Fibroblast of skin of back (primary cell): ENCODE measurements at places on chromosomes 16 and 17.
A peak's percentile ranks its signal among the peaks of the same experiment; 100 is the strongest.

DNA sequence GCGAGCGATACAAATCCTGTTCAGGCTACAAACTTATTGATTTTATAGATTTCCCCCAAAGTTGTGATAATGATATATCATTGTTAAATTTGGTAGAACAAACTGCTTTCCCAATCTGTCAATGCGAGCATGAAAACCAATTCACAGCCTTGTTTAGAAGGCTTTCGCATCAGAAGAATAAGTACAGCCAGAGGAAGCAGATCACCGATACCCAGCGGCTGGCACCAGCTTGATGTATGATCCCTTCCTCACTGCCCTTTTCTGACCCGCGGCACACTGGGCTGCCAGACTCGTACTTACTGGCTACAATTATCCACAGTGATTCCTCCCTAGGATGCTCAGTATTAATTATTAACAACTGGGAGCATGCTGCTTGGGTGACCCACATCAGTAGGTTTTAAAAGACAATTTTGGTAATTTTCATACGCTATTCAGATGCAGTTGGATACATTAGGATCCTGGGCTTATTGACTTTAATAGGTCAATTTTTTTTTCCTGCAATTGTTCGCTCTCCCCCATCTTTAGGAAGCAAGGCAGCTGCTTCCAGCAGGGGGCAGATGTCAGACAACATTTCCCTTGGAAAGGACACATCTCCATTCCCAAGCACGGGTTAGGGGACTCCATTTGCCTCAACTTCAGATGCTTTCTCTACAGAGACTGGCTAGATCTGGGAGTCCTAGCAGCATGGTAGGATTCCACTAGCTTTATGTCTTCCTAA, 582.7 kb upstream of the PSMD7 start:
- DNase-seq = peak; percentile 27

DNA sequence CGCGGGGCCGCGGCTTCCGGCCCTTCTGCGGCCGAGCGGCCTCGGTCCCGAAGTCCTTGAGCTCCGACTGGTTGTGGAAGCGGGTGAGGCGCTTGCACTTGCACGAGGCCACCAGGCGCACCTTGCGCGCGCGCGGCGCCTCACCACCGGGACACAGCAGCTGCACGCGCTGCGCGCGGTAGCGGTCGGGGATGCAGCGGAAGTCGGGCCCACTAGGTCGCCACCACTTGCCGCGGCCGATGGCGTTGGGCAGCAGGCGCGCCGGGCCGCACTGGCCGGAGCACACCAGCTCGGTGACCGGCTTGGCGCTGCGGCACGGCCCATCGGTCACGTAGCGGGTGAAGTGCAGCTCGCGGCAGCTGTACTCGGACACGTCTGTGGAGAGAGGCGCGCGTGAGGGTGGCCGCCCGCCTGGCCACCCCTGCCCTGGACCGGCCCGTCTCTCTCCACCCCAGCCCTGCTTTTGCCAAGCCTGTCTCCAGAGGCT, 3.2 kb downstream of the SOST start:
- DNase-seq = peak; percentile 27

- no peak for DNase-seq
These were observed 4.8 kb downstream of the DHODH start for GRCh38 chr16:72013389-72013788.

- peak; percentile 68 for DNase-seq
These were observed 88.2 kb downstream of the WDR59 start for GRCh38 chr16:74896389-74897370.
